ENCODE measurements at places on chromosomes 7 and 10.

- DNase-seq, result no peak
Observed at GRCh38 chr7:149081914-149082313, 8.6 kb downstream of the ZNF786 start.

- no peak for DNase-seq
Observed at GRCh38 chr7:133678137-133678814, 425.4 kb downstream of the EXOC4 start.

- no peak for DNase-seq
Observed at GRCh38 chr7:12493407-12493806, 77.1 kb upstream of the SCIN start.

DNA sequence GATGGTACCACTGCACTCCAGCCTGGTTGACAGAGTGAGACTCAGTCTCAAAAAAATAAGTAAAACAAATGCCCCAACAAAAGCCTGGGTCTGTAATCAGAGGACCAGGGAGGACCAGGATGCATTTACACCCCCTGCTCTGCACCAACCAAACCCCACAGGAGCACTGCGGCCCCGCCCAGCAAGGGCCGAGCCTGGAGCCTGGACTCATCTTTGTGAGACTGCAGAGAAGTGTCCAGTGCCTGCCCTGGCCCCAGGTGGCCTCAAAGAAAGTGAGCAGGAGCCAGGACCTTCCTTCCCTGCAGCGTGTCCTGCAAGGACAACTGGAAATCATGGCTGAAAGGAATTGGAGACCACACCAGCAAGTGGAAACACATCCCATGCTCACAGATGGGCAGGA, 31.6 kb downstream of the KNDC1 start:
- DNase-seq, result no peak

DNA sequence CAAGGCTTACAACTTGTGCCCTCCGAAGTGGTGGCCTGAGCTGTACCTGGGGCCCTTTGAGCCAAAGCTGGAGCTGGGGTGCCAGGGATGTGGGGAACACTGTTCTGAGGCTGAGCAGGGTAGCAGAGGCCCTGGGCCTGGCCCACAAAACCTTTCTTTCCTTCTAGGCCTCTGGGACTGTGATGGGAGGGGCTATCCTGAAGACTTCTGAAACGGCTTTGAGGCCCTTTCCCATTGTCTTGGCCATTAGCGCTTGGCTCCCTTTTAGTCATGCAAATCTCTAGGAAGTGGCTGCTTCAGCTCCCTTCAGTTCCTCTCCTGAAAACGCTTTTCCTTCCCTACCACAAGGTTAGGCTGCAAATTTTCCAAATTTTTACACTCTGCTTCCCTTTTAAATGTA, 16.8 kb upstream of the CRYGN start:
- no peak for DNase-seq

DNA sequence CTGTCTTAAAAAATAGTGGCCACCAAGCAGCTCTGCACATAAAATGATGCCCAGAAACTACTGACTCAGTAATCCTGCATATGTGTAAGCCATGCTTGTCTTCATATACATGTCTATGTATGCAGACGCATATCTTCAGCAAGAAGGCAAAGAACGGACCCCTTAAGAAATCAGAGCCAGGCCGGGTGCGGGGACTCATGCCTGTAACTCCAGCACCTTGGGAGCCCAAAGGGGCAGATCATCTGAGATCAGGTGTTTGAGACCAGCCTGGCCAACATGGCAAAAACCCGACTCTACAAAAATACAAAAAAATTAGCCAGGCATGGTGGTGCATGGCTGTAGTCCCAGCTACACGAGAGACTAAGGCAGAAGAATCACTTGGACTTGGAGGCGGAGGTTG, 295.0 kb downstream of the TCERG1L start:
- no peak for DNase-seq

GRCh38 chr10:94225589-94225988, 137.2 kb downstream of the NOC3L start:
- no peak for DNase-seq

DNA sequence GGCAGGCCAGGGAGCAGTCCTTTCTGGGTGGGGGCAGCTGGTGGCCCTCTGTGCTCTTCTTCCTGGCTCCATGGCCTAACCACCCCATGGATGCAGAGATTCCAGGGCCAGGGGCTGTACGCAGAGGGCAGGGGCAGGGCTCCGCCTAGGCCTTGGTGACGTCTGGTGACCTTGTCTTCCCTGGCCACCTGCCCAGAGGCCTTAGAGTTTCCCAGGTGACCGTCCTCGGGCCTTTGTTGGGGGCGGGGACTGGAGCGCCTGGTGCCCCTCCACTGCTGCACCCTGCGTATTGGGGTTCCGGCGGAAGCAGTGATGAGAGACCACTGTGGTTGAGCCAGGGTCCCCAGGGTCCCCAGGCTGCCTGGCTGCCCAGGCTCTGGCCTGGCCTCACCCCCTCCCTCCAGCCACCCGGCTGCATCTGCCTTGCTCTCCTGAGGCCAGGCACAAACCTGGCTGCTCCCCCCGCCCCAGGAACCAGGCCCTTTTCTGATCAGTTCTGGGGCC, 10.3 kb downstream of the PWWP2B start:
- DNase-seq, result no peak

DNA sequence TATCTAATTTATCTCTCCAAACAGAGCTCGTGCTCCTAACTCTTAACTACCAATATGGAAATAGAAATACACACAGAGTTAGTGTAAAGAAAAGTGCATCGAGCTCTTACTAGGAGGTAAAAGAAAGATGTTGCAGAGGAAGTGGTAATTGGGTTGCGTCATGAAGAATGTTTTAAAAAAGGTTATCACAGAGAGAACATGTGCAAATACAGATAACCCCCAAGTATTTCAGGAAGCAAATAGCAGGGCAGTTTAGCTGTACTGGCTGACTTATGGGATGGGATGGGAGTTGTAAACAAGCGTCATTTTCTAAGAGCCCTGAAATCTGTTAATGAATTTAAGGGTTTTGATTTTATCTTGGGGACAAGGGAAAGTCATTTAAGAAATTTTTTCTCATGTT, 153.9 kb downstream of the AGMO start:
- DNase-seq, result no peak

DNA sequence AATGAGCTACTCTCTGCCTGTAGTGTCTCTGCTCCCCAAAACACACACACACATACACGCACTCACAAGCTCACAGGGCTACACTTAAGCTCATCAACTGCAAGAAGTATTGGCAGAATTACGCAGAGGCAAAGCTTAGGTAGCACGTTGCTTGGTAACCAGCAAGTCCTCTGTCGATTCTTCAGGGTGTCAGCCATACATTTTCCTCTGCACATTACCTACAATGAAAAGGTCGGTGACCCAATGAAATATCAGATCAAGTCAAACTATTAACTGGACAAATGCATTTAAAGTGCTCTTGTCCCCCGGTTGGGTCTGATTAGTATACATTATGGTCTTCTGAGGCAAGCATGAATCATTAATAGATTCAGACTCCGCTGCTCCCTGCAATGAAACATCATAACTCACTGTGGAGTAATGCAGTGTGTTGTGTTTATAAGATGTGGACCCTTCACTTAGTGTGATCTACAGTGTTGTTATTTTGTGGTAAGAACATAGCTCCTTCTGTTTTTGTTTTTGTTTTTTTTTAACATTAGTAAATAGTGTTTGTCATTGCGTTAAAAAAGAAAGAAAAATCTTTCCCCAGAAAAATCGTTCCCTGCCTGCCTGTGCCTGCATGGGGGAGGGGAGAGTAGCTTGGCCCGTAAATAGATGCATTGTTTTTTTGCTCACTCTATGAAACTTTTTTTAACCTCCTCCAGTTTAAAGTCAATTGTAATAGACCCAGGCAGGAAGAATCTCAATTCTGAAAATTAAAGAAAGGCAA, 325.5 kb downstream of the SFMBT2 start:
- no peak for DNase-seq

- DNase-seq, result no peak
Observed at GRCh38 chr7:24824896-24825295, 67.6 kb upstream of the GSDME start.

GRCh38 chr10:111993872-111994426, 189.6 kb downstream of the GPAM start:
- DNase-seq, result no peak

GRCh38 chr10:93815304-93816096, 57.8 kb downstream of the LGI1 start:
- DNase-seq, result no peak

DNA sequence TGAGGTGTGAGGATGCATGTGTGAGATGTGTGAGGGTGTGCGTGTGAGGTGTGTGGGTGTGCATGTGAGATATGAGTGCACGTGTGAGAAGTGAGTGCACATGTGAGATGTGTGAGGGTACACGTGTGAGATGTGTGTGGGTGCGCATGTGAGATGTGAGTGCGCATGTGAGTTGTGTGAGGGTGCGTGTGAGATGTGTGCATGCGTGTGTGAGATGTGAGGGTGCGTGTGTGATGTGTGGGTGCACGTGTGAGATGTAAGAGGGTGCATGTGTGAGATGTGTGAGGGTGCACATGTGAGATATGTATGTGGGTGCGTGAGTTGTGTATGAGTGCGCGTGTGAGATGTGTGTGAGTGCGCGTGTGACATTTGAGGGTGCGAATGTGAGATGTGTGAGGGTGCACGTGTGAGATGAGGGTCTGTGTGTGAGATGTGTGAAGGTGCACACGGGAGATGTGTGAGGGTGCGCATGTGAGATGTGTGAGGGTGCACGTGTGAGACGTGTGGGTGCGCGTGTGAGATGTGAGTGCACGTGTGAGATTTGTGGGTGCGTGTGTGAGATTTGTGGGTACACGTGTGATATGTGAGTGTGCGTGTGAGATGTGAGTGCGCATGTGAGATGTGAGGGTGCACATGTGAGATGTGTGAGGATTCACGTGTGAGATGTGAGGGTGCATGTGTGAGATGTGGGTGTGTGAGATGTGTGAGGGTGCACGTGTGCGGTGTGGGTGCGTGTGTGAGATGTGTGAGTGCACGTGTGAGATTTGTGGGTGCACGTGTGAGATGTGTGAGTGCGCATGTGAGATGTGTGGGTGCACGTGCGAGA, 30.5 kb downstream of the PPIF start:
- no peak for DNase-seq

DNA sequence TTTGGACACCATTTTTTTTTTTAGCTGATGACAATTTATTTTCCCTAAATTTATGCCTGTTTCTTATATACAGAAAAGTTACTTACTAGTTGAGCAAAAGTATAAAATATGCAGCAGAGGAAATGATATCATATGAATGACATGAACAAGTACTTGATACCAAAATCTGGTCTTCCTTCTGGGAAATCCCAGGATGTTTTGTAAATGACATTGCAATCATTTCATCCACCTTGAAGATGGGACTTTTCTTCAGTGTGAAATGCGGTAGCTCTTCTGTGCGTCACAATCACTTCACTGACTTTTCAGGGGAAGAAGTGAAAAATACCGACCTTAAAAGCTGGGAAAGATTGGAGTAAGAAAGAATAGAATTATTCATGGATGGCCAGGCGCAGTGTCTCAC, 23.8 kb downstream of the C1QL3 start:
- DNase-seq, result no peak

DNA sequence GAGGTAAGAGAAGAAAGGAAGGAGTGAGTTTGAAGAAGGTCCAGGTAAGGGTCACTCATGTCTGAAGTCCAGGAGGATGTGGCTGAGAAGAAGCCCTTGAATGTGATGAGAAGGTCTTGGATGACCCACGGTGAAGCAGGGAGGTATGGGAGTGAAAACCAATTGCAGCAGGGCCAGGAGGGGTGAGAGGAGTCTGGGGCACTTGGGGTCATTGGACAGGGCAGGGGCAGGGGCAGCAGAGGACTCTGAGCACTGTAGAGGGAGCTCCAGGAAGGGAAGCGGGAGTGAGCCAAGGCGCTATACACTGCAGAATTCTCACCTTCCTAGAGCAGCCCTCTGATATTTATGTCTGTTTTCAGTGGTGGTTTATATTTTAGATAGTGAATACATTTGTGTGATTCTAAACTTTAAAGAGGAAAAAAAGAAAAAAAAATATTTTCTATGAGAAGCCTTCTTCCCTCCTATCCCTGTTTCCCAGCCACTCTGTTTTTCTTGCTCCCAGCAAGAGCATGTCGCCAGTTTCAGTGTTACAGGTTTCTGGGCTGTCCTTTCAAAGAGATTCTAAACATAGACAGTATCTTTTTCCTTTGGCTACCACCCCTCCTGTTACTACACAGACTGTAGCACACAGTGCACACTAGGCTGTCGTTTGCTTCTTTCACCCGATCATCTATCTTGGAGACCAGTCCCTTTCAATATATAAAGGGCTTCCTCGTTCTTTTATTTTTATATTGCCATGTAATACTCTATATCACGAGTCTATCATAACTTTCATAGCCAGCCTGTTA, 24.5 kb downstream of the BLVRA start:
- DNase-seq, result no peak

GRCh38 chr7:256981-257646, 32.9 kb upstream of the FOXL3 start:
- no peak for DNase-seq

DNA sequence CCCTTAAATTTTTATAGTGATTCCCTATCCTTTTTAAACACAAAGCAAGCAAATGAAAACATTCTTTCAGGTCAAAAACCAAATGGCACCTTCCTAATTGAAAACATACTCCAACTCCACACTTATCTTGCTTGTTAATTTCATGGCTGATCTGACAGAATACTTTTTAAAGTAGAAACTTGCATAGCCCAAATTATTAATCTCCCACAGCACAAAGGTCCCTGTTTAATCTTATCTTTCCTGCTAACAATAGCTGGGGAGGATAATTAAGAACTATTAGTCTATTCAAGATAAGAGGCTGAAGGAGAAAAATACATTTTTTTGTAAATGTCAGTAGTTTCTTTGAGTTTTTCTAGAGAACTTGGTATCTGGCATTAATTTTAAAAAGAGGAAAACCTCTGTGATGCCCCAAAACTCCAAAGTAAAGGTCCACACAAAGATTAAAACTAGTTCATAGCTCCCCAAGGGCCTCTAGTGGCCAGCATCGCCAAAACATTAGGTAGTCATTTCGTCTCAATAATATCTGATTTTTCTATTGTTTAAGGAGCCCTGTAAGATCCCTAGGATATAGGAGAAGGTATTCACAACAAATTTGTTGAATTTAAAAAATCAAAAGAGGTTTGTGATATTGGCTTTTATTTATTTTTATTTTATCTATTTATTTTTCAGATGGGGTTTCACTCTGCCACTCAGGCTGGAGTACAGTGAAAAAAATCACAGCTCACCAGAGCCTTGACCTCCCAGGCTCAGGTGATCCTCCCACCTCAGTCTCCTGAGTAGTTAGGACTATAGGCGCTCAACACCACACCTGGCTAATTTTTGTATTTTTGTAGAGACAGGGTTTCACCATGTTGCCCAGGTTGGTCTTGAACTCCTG, 14.7 kb downstream of the CDNF start:
- no peak for DNase-seq

Data from stimulated activated CD8-positive, alpha-beta memory T cell treated with anti-CD3 and anti-CD28 coated beads, Interleukin-7, amount 100 ng/mL, for 1 hour (primary cell).